ENCODE measurements at places on chromosomes 11 and 22. TPM values are rescaled to one million over a fixed set of nuclear protein-coding genes. Genes with fewer than 3 reads are reported as not detected.

- no peak for DNase-seq
Observed at GRCh38 chr22:41659941-41660340, 28.7 kb downstream of the SNU13 start.

TTC36 gene
- total RNA-seq: 1.0 TPM

DNA sequence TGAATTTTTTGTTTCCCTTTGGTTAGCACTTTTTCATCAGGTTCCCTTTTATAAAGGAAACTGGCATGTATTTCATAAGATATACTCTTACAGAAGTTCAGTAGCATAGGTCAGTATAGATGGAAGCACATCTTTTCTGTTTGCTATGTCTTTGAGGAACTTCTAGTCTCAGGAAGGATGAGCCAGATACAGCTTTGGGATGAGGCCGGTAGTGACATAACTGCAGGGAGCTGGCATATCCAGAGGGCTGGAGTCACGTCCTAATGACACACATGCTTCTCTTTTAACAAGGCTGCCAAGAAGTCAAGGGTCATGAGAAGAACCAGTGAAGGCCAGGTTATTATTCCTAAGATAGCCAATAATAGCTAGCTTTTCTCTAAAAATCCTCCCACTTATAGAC is 33.3 kb upstream of the ADSL start:
- DNase-seq: no peak

GRCh38 chr22:42470366-42471082 is 38.3 kb upstream of the NFAM1 start:
- DNase-seq: no peak

DNA sequence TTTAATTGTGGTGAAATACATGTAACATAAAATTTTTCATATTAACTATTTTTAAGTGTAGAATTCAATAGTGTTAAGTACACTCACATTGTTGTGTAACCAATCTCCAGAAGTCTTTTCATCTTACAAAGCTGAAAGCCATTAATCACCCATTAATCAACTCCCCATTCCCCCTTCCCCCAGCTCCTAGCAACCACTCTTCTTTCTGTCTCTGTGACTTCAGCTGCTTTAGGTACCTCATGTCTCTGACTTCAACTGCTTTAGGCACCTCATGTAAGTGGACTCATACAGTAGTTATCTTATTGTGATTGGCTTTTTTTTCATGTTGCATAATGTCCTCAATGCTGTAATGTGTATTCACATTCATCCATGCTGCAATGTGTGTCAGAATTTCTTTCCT is 150.8 kb upstream of the NTM start:
- DNase-seq: no peak

GRCh38 chr11:10580623-10581022 is 12.2 kb upstream of the LYVE1 start:
- DNase-seq: no peak

MAJIN gene
- not detected for total RNA-seq

DNA sequence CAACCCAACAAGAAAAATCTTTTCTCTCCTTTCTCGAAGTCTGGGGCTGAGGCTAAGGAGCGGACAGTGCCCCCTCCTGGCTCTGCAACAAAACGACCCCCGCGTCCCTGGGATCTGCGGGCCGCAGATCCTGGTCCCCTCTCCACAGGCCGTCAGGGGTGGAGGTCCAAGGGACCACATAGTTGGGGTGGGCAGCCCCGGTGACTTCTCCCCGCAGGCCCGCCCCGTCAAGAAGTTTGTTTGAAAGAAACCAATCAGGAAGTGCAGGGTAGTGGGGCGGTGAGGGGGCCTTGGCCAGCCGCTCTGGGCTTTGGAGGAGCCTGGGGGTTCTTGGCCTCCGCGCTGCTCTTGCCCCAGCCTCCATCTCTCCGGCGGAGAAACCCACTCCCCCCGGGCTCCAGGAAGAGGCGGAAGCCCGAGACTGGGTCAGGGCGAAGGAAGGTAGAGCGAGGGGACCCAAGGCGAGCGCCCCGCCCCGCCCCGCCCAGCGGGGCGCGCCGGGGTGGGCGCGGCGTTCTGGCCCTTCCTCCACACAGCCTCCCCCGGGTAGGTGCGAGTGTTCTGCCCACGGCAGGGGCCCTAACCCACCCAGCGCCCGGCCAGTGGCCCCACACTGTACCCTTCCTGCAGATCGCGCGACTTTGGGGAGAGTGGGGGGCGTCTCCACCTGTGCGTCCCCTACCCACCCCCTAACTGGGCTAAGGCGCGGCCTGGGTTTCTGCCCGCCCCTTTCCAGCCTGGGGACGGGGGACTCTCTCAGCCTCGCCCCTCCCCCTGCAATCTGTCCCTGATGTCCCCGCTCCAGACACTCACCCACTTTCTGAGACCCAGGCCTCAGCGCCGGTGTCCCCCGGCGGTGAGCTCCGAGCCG is 1.3 kb downstream of the TP53I11 start:
- DNase-seq: peak; percentile 87

- no peak for DNase-seq
Observed at GRCh38 chr11:76167590-76167989, 38.7 kb downstream of the WNT11 start.

DNA sequence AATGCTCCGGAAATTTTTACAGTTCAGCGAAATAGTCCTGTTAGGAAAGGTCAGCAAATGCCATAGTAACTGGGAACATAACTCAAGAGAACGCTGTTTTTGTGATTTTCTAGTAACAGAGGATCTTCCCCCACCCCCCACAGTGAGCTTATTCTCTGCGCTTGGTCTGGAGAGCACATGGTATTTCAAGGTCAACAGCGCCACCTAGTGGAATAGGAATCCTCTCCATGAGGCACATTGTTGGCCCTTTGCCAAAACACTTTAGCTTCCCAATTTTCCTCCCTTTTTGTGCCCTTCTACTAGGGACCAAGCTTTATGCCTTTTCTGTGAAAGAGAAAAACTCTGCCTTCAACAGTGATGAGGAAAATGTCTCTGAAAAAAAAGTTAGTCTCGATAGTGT is 13.2 kb upstream of the OR4C12 start:
- peak; percentile 86 for DNase-seq

DNA sequence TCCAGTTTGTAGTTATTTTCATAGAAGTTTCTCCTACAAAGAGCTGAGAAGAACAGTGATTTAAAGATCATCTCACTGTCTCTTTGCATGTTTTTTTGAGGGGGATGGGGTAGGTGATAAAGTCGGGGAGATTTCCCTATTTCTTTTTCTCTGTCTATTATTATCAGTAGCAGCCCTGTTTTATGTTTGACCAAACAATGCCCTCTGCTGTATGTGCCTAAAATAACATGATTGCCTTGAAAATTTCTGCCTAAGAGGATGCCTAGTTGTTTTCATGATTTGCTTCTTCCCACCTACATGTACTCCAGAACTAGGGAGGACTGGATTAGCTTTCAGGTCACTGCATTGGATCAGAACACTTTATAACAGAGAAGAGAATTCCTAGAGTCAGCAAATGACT is 1330.2 kb downstream of the LRRC4C start:
- DNase-seq: peak; percentile 58

GRCh38 chr11:45665933-45666647 is 668 bp upstream of the CHST1 start:
- DNase-seq: no peak

TRIM48 gene
- total RNA-seq: not detected

DNA sequence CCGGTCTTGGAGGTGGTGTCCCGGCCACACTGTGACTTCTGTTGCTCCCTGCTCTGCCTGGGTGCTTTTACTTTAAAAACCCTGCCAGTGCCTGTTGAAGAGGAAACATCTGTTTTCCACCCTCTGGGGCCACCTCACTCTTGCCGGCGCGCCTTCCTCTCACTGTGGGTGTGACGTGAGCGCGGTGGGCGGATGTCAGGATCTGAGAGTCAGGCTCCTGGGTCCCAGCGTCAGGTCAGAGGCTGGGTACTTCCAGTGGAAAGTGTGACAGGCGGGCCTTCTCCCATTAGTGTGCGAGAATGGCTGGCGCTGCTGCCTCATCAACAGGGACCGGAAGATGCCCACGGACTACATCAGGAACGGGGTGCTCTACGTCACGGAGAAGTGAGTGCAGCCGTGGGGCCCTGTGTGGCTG is 54.2 kb downstream of the GRAMD4 start:
- no peak for DNase-seq

DNA sequence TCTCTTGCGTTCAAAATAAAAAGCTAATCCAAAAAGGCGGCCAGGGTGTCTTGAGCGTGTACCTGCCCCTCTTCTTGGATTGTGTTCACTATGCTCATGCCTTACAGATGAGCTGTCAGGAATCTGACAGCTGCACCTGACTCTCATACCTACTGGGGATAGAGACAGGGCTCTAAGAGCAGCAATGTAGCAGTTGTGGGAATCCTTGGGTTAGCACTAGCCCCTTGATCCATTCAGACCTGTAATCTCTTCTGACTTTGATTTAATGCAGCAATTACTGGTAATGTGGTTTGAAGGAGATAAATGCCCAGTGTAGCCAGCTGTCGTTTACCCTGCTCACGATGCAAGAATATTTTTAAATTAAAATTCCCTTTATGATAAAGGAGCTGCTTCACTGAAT is 145.8 kb downstream of the APOL5 start:
- DNase-seq: no peak

DNA sequence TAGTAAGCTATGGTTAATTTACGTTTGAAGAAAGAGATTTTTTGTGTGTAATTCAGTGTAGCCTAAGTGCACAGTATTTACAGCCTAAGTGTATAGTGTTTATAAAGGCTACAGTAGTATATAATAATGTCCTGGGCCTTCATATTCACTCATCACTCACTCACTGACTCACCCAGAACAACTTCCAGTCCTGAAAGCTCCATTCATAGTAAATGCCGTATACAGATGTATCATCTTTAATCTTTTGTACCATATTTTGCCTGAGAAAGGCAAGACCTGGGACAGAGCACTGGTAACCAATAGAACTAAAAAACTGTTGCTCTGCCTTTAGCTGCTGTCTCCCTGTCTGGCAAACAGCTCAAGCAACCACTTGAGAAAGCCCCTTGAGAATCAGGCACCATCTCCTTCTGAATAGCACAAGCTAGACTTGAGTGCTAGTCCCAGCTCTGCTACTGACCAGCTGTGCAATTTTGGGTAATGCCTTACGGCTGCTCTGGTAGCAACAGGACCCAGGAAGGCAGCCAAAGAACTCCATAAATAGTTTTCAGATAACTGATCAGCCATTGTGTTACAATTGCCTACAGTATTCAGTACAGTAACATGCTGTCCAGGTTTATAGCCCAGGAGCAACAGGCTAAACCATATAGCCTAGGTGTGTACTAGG is 131.3 kb downstream of the KCNC1 start:
- no peak for DNase-seq

GRCh38 chr22:37018815-37019308 is 385 bp downstream of the TST start:
- DNase-seq: peak; percentile 70

GRCh38 chr11:86246293-86246675 is 1.7 kb downstream of the EED start:
- DNase-seq: no peak

DNA sequence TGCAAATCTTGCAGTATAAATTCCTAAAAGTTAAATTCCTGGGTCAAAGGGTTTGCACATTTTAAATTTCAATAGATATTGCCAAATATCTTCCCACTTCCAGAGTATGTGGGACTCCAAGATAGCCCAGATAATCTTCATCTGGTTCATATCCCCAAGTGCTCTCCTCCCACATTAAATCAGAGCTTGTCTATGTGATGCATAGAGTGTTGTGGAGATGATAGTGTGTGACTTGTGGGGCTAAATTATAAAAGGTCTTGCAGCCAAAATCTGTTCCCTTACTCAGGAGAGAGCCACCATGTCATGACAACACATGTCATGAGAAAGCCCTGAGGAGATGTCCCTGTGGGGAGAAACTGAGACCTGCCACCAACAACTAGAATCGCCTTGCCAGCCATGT is 39.9 kb upstream of the TEAD1 start:
- no peak for DNase-seq

LRRC51 gene
- total RNA-seq: 4.3 TPM

- no peak for DNase-seq
Observed at GRCh38 chr11:12991426-12991825, 17.7 kb upstream of the RASSF10 start.

- DNase-seq: no peak
Observed at GRCh38 chr11:94117197-94117574, 11.5 kb upstream of the PANX1 start.

GRCh38 chr11:41788177-41788576 is 328.7 kb upstream of the LRRC4C start:
- DNase-seq: no peak

KLHL35 gene
- 1.1 TPM for total RNA-seq

KRTAP5-6 gene
- not detected for total RNA-seq

SLC22A9 gene
- total RNA-seq: not detected

- DNase-seq: no peak
Observed at GRCh38 chr11:37595845-37596244, 997.8 kb upstream of the RAG2 start.

GRCh38 chr22:20964090-20964798 is 2.8 kb upstream of the AIFM3 start:
- DNase-seq: no peak

- no peak for DNase-seq
Observed at GRCh38 chr11:2084721-2085120, 54.5 kb downstream of the IGF2 start.

LINC01488 gene
- not detected for total RNA-seq

DNA sequence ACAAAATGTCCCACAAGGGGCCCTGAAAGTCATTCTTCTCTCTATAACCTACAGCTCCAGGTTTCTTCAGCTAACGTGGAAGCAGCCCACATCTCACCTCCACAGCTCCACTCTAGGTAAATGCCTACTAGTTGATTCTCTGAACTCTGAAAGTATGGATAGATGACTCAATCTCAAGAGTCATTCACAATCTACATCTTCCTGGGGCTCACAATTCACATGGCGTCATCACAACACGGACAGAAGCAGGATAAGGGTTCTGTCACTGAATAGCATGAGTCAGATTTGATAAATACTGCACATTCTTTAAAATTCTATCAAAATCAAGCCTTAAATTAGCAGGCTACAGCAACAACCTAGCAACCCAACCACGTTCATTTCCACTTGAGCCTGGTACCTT is 96.3 kb downstream of the PLEKHA7 start:
- no peak for DNase-seq

DNA sequence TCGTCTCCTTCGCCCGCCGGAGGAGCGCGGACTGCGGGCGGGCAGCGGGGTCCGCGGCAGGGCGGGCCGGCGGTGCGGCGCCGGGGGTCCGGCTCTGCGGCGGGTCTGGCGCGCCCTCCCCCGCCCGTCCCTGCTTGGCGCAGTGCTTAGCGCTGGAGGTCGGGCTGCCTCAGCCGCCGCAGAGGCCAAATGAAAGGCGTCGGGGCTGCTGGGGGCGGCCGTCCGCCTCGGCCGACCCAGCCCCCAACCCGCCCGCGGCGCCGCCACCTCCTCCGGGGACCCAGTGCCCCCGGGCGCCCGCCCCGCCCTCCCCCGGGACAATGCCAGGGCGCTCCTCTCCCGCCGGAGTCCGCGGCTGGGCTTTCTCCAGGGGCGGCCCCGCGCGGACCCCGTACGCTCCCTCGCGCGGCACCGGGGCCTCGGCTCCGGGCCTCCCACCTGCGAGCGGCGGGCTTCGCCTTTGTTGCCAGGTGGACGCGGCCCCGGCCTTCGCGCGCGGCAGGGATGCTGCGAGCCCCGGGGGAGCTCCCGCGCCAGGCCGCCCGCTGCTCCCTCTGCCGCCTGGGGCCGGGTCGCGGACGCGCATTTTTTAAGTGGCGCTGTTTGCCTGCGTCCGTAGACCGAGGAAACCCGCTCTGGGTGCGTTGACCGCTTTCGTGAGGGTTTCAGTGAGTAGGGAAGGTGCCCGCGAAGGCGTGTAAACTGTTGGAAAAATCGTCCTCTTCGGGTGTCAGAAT is 583 bp downstream of the APLP2 start:
- peak; percentile 56 for DNase-seq

- no peak for DNase-seq
Observed at GRCh38 chr11:79094616-79095015, 346.2 kb downstream of the TENM4 start.

Data from GM23338 (cell line).